Activated CD4-positive, alpha-beta T cell treated with anti-CD3 and anti-CD28 coated beads, Interleukin-2, Interleukin-4, amounts not matched to agents 100 ng/mL and 50 ng/mL, durations not matched to agents 16 hours and 8 hours (primary cell): ENCODE measurements at places on chromosomes 4 and X.

GRCh38 chr4:143531788-143532491, 18.4 kb downstream of the SMARCA5 start:
- no peak for DNase-seq

DNA sequence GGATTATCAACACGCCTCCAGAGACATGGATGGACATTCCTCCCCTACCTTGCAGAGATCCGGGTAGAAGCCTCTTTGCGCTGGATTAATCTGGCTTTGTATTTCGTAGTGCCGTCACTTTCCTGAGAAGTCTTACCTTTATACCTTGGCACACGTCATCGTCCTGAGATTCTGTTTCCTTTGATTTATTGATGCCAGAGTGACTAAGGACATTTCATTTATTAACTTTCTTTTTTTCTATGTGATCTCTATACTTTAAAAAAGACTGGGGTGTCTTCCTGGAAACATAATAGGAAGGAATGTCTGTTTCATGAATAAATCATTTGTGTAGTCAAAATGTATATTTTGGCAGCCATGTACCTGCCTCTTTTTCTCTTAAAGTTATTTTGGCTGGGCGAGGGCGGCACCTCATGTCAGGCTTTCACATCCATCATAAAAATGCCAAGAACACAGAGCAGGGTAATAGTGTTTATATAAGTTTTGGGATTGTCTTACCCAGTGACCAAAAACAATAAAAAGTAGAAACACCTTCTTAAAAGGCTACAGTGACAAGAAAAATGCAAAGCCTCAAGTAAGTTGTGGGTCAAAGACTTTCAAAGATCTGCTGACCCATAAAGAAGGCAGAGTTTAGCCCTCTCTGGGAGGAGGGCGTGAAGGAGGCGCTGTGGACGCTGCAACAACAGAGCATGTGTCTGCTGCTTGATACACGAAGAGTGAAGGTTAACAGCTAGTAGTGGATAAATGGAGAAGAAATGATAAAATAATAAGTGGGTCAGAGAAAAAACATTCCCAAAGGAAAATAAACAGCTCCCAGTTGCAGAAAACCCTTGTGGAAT, 124.4 kb downstream of the SHROOM3 start:
- DNase-seq, result no peak

DNA sequence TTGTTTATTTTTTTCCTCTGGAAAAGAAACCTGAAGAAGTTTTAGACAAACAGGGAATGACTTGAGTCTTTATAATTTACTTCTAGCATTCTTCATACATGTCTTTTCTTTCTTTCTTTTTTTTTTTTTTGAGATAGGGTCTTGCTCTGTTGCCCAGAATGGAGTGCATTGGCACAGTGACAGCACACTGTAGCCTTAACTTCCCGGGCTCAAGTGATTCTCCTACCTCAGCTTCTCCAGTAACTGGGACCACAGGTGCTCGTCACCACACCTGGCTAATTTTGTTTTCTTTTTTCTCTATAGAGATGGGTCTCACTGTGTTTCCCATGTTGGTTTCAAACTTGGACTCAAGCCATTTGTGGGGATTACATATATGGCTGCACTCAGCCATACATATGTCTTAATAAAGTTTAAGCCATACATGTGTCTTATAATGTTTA, 71.8 kb downstream of the RAPGEF2 start:
- no peak for DNase-seq

- DNase-seq, result no peak
Observed at GRCh38 chrX:1500701-1501624, 36.0 kb downstream of the P2RY8 start.

GRCh38 chr4:103067841-103068547, 8.6 kb downstream of the SLC9B2 start:
- no peak for DNase-seq

- peak; percentile 31 for DNase-seq
Observed at GRCh38 chrX:40065296-40066046, 32.3 kb downstream of the BCOR start.
